ENCODE measurements at places on chromosomes 4 and X.

GRCh38 chr4:123783921-123784320, 387.3 kb downstream of the SPRY1 start:
- DNase-seq = peak; percentile 89

GRCh38 chrX:24017674-24018073, 9.3 kb downstream of the KLHL15 start:
- DNase-seq = no peak

GRCh38 chr4:136246876-136247275, 1285.4 kb downstream of the PCDH18 start:
- DNase-seq = no peak

DNA sequence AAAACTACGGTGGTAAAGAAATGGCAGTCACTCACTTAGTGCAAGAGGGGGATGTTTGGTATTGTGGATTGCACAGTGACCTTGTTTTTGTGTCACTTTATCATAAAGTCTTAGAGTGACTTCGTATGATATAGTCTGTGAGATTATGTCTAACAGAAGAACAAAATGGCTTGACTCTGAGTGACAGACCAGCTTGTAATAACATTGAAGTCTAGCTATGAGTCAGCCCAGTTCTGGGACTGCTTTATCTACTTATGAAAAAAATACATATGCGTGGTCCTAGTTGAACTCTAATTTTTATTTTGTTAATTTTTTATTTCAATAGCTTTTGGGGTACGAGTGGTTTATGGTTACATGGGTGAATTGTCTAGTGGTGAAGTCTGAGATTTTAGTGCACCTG, 20.0 kb downstream of the DCLK2 start:
- peak; percentile 66 for DNase-seq

DNA sequence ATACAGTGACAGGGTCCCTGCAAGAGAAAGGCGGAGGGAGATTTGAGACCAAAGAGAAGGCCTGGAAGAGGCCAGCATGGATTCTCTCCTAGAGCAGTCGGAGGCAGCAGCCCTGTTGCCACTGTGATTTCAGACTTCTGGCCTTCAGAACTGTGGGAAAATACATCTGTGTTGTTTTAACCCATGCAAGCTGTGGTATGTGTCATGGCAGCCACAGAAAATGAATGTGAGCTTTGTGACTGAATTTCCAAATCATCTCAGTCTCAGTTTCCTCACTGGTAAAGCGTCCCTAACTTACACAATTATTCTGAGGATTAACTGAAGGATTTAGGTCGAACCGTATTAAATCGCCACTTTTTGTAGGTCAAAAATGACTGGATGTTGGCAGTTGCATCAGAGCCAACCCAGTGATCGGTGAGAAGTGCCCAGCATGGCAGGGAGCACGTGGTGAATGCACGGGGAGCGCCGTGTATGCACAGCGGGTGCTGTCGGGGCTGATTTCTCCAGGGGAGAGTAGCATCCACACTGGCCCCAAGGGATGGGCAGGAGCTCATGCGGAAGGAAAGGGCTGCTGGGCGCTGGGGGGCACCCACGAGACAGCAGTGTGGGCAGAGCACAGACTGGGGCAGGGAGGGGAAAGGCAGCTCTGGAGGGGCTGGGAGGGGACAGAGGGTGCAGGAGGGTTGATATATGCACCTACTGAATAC, 23.8 kb upstream of the NSG1 start:
- DNase-seq = peak; percentile 29

GRCh38 chrX:1392376-1393068, 609 bp upstream of the SLC25A6 start:
- peak; percentile 77 for DNase-seq

GRCh38 chr4:161704040-161704439, 459.8 kb downstream of the FSTL5 start:
- no peak for DNase-seq

DNA sequence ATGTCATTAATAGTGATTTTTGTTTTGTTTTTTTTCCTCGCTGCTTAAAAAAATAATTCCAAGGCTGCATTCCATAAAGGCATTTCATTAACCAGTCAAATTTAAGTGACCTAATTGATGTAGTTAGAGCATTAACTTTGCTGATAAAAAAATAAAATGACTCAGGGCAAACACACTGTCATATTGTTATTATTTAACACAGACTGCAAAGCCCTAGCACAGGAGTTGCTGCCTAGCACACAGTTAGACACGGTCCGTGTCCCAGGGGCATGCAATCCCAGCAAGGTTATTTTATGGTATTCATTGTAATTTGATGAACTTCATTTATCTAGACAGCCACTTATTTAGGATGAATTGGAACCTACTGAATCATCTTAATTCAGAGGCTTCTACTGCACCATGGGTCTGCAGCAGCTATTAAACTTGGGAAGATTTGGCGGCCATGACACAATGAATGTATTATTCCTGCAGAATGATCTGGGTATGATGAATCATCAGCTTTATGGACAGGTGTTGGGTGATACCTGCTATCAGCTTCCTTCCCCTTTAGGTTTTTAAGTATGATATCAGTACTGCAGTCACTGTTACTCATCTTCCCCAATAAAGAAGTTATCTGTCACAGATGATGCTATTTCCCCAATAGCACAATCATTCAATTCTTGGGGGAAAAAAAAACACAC, 182.7 kb downstream of the PPARGC1A start:
- DNase-seq = no peak

DNA sequence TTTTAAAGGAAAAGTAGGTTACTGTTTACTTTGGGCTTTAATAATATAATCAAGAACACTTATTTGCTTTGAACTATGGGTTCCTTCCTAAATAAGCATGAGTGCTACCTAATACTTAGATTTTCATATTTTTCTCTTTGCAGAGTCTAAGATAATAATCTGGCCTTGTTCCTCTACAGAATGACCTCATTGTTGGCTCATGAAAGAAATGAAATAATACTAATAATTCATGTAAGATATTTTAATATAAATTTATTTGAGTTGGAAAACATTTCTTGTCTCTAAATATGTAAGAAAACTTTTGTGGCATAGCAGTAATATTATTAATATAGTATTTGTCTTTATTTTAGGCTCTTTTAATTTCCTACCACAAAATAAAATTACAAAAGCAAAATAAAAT, 601.3 kb downstream of the IQCM start:
- no peak for DNase-seq

DNA sequence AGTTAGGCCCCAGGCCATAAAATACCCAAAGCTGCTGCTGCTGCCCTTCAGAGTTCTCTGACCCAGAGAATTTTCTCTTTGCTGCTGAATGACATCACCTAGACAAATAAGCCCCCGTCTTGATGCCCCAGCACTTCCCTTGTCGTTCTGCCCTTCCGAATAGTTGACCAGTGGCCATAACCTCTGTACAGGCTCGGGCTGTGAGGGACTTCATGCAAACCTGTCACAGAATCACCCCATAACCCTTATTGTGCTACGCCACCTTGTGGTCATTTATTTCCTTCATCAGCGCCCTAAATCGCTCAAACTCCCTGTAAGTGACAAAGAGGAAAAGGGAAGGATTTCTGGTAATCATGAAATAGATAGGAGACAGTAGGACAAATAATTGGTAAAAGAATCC, 18.8 kb downstream of the SPACA5 start:
- peak; percentile 63 for DNase-seq

DNA sequence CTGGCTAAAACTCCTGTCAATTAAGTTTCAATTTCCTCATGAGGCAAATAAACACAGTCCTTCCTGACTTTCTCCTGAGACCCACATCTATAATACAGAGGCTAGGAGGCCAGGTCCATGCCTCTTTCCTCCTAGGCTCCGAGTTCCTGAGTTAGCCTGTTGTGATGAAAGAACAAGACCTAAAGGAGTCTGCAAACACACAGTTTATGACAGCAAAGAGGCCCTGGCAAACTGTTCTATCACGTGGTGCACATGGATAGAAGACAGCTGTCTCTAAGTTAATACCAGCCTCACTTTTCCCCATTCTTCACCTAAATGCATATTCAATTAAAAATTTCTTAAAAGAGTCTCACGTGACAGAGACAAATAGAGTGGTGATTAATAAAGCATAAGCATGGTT, 145.2 kb downstream of the TET2 start:
- no peak for DNase-seq

DNA sequence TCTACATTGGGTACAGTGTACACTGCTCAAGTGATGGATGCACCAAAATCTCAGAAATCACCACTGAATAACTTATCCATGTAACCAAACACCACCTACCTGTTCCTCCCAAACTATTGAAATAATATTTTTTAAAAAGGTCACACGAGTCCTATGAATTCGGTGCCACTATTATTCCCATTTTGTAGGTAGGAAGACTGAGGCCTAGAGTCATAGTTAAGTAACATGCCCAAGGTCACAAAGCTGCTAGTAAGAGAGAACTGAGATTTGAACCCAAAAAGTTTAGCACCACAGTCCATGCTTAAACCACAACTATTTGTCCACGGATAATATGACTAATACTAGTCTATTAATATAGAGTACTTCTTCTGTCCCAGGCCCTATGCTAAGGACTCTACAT, 2.7 kb downstream of the ARHGEF6 start:
- DNase-seq = no peak

GRCh38 chr4:170134821-170135220, 45.1 kb upstream of the AADAT start:
- no peak for DNase-seq

GRCh38 chrX:147679356-147680005, 232.2 kb upstream of the FMR1 start:
- DNase-seq = no peak

DNA sequence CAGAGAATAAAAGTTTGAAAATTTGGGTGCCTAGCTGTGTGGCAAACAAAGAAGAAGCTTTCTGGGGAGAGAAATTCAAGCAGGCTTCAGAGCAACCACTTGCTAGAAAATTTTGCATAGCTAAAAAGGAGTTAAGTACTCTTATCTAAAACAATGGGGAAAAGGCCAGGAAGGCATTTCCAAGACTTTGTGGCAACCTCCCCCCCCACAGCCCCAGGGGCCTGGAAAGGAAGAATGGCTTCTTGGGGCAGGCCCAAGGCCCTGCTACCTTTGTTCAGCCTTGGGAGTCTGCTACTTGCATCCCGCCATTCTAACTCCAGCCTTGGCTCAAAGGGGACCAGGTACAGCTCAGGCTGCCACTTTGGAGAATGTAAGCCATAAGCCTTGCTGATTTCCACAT, 102.2 kb downstream of the PTCHD1 start:
- no peak for DNase-seq

- DNase-seq = no peak
These were observed 3.3 kb downstream of the UTP3 start for GRCh38 chr4:70691661-70692060.

GRCh38 chr4:99811850-99812249, 4.8 kb upstream of the DAPP1 start:
- peak; percentile 37 for DNase-seq

GRCh38 chr4:26936284-26937065, 75.8 kb downstream of the STIM2 start:
- peak; percentile 10 for DNase-seq

- DNase-seq = peak; percentile 84
These were observed 48.3 kb downstream of the AMELX start for GRCh38 chrX:11341274-11342201.

GRCh38 chrX:119145241-119145653, 17.6 kb upstream of the KIAA1210 start:
- peak; percentile 26 for DNase-seq

GRCh38 chr4:87802858-87803257, 3.5 kb downstream of the IBSP start:
- DNase-seq = no peak

DNA sequence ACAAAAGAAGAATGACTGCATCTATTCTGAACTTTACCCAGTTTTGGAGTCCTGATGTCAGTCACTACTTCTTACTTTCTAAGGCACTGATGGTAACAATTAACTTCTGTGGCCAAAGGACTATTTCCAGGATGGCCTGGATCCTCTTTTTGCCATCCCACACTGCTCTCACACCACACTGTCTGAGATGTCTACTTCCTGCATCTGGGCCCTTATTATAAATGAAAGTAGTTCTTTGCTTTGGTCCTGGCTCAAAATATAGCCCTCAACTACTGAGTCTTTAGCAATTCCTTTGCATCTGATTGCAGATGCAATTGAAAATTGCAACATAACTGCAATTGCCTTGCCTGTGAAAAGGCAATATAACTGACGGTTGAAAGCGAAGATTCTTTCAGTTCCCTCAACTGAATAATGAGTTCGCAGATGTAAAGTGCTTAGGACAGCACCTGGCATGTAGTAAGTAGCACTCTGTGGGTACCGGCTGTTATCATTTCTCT, 44.2 kb downstream of the COQ2 start:
- no peak for DNase-seq

DNA sequence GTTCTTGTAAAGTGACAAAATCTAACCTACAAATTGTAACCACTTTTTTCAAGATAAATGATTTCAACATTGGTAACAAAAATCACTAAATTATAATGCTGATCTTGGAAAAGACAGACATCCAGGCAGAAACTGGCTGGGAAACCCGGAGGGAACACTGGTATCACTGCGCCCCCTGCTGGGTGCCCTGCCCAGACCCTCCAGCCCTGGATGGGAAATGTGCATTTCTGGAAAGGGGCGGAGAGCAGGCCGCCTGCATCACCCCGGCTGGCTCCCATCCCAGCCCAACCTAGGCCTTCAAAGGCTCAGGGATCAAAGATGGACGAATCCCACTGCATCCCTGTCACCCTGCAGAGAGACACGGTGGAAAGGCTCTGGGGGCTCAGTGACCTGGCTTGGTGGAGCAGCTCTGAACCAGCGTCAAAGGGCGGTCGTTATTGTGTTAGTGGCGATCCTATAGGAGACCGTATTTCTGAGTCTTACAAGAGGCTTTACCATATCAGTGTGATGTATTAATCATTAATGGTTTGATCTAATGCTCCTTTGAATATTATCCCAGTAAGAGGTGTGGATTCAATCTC, 37.3 kb downstream of the ACOX3 start:
- DNase-seq = peak; percentile 83

DNA sequence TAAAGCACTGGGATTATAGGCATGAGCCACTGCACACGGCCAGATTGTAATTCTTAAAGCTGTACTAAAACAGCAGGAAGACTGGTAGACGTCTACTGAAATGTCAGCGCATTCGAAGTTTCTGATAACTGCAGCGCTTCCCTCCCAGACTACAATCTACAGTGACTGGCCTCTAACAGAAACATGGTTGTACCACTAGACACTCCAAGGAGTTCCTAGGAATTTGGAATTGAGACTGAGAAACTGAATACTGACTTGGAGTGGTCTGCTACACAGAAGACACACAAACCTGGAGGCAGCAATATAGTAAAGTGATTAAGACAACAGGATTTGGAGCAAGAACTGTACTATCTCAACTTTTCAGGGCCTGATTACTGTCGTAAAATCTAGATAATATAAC, 937 bp downstream of the HELQ start:
- DNase-seq = peak; percentile 13

GRCh38 chr4:137754652-137755471, 222.6 kb upstream of the PCDH18 start:
- peak; percentile 81 for DNase-seq

DNA sequence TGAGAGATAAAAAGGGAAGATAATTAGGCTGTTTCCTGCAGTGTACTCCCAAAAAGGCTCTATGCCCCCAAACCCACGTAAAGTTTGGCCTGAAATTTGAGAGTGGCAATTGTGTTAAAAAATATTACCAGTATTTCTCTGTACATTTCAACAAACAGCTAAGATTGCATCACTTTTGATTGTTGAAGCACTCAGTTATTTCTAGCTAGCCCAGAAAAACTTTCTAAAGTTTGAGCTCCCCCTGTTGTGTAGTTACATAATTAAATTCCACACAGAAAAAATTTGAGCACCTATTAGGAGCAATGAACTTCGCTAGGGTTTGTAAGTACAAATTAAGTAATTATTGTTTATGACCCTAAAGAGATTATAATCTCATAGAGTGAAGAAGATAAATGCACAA, 109.4 kb downstream of the DLG3 start:
- DNase-seq = peak; percentile 42
